Stimulated activated CD4-positive, alpha-beta T cell treated with anti-CD3 and anti-CD28 coated beads, Interleukin-1b, Interleukin-23, amount 100 ng/mL, for 48 hours (primary cell): ENCODE measurements at places on chromosomes 11 and 22.
A peak's percentile ranks its signal among the peaks of the same experiment; 100 is the strongest.

- DNase-seq: no peak
These were observed 26.1 kb upstream of the CARD16 start for GRCh38 chr11:105071089-105071732.

- DNase-seq: no peak
These were observed 69.4 kb downstream of the FAM76B start for GRCh38 chr11:95720195-95720594.

GRCh38 chr11:111395081-111395480 is 16.0 kb upstream of the POU2AF1 start:
- no peak for DNase-seq

DNA sequence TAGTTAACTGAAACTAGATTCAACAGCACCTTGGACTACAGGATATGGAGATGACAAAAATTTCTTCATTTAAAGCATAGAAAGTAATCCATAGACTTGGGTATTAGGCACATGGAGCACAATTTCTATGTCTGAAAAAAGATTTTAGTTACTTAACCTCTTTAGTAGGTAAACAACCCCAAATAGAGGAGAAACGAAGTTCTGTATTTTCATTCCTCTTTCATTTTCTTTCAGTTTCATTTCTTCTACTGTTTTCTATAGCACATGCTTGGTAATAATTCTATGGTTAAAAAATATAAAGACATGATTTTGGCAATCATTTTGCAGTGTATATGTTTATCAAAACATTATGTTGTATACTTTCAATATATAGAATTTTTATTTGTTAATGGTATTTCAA is 99.5 kb downstream of the CASP12 start:
- no peak for DNase-seq

DNA sequence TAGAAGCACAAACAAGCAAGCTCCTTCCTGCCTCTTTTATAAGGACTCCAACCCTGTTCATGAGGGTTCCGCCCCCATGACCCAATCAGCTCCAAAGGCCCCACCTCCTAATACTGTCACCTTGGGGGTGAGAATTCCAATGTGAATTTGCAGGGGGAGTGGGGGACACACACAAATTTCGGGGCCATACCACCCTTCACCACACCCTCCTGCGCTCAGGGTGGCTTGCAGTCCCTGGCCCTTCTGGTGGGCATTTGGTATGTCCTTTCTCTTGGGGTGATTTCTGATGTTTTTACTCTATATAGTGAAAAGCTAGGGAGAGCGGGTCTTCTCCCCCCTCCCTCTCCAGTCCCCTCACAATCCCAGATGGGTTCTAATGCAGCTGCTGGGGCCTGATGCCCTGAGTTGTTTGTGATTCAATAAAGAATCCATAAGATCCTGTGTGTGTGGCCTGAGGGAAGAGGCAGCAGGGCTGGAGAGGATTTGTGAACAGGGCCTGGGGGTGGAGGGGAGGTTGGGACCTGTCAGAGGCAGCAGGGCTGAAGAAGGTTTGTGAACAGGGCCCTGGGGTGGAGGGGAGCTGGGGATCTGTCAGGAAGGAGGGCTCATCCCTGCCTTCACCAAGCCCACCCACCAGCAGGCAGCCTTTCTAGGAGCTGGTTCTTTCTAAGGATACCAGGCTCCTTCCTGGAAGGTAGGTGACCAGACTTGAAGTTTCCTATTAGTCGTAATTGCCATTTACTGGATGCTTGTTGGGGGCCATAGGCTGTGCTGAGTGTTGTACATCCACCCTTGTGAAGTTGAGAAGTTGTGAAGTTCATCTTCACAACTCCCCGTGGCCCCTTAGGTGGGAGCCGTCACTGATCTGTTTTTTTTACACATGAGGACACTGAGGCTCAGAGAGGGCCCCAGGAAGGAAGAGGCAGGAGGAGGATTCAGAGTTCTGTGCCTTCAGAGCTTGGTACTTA is 7.9 kb downstream of the SLC35C1 start:
- no peak for DNase-seq

- peak; percentile 67 for DNase-seq
These were observed 705 bp upstream of the CAPN1 start for GRCh38 chr11:65180877-65181568.

DNA sequence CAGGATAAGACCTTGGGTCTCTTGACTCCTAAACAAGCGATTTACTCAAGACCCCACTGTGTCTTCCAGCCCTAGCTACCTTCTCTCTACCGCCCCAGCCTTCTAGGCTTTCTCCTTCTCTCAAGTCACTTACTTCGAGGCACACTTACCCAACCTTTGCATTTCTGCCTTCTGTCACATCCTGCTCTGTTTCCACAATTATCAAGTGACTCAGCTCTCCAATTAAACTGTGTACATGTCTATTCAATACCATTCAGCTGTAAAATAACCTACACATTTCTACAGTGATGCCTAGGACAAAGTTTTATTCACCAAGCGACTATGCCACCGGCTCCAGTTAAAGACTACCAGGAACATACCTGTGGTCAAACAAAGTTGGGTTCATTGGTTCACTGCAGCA is 69.0 kb downstream of the LARGE1 start:
- DNase-seq: no peak
